PC-9 (cell line): ENCODE measurements at places on chromosomes 12 and 14. TPM values are rescaled to one million over a fixed set of nuclear protein-coding genes. Genes with fewer than 3 reads are reported as not detected.

The ASPG gene
- total RNA-seq: 0.33 TPM in 1 of 2 replicates, not detected in the other

The NUAK1 gene
- 7.9 and 8.3 TPM in 2 replicates for total RNA-seq

The IL26 gene
- not detected in 2 replicates for total RNA-seq

The NRL gene
- 1.2 and 2.3 TPM in 2 replicates for total RNA-seq

The PAWR gene
- total RNA-seq: 204 and 361 TPM in 2 replicates

DNA sequence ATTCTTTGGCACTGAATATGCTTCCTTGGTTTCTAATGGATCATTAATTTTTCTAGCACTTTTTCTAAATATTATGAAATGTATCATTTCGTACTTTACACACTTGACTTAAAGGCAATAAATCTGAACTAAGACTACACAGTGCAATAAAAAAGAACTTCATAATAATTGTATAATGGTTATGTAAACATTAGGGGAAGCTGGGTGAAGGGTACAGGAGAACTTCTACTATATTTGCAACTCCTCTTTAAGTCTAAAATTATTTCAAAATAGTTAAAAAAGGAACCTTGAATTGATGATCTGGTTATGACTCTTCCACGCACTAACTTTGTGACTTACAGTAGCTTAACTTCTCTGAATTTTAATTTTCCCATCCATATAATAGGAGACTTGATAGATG, 5.1 kb upstream of the NOVA1 start:
- no peak for DNase-seq

DNA sequence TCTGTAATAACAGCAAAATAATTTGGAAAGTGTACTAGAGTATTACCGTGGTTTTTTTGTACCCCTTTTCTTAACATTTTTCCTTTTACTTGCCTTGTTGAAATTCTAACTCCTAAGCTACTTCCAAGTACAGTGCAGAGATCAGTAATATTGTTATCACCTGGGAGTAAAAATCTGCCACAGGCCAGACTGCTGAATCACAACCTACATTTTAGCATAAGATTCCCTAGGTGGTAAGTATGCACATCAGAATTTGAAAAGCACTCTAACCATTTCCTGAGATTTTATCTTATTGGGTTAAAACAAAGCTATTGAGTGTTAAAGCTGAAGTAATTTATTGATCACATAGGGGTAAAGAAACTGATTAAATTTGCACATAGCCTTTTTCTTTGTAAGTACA, 55.2 kb upstream of the KCNH3 start:
- no peak for DNase-seq

DNA sequence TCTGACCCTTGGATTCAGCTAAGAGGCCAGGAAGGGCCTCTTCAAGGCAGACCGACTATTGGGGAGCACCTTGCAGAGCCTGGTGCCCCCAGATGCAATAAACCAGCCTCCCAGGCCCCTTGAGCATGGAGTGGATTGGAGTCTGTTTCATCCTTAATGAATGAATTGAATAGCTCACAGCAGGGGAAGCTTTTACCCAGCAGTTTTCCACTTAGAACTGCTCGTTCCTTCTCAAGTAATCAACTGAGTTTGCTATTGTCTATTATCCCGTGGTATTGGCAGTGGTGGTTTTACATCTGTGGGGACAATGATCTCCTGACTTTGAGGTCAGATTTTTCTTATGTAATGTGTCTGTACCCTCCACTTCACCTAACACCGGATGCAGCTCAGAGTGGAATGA, 197.6 kb downstream of the AACS start:
- no peak for DNase-seq

GRCh38 chr14:81416981-81417380, 16.9 kb upstream of the STON2 start:
- DNase-seq: no peak

DNA sequence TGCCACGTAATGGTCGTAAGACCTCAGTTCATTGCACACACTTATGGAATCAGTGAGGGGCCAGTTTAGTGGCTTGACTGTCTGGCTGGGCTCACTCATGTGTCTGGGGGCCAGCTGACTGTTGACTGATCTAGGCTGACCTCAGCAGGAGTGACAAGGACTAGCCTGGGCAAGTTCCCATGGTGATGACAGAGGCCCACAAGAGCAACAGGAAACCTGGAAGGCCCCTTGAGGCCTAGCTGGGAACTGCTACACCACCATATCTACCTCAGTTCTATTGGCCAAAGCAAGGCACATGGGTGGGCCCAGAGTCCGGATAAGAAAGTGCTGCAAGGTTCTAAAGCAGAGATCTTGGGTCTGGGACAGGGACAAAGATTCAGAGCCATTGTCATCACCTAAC, 21.3 kb upstream of the RFLNA start:
- DNase-seq: no peak

- no peak for DNase-seq
Observed at GRCh38 chr14:23015618-23016017, 5.7 kb upstream of the C14orf93 start.
